ENCODE measurements at places on chromosomes 2 and 18.

- DNase-seq, result no peak
Measured at GRCh38 chr2:39715095-39715494, 49.4 kb downstream of the TMEM178A start.

GRCh38 chr2:205646680-205647079 is 35.6 kb upstream of the NRP2 start:
- DNase-seq, result no peak

DNA sequence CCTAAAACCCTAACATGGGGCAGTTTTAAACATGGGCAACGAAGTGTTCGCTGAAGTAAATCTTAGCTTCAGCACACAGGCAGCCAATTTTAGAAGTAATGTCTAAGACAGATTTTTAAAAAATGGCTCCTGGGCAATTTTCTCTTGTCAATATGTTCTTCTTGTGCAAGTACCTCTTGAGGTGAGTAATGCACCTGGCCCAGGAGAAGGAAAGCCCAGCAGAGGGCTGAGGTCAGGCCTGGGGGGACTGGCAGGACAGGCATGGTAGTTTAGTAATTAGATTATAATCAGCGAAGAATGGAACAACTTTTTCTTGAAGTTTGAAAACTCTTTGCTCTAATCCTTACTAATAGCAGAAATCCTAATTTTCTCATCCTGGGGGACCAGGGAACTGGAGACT is 77.6 kb downstream of the SPRED2 start:
- DNase-seq, result no peak

- peak; percentile 46 for DNase-seq
Measured at GRCh38 chr2:173076581-173077345, 1.1 kb downstream of the MAP3K20 start.

DNA sequence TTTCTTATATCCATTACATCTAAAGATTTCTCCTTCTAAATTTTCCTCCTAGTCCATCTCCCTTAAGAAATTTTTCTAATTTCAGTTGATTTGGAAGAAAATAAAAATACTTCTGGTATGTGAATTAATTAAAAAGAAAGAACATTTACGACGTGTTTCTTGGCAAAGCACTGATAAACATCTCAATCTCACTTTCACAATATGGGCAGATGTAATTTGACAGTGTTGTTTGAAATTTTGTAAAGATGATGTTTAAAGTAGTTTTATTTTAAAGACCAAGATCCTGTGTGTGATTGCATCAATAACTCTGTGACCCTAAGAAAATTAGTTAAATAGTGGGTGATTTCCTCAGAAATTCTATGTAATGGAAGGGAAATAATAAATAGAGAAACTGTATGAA is 510.0 kb downstream of the PARD3B start:
- no peak for DNase-seq

DNA sequence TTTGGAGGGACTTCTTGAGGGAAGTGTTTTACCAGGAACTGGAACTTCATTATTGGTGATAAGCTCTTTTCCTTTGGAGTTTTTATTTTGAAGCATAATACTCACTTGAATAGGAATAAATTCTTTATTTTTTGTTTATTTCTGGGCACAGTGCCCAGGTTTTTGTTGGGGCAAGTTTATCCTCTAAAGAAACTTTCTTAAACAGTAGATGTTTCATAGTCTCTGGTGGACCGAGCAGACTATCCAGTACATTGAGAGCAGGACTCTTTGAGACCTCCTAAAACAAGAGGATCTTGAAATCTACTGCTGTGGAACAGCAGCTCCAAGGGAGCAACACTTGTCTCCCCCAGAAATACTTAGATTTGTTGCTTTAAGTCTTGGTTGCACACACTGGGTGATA is 109.4 kb downstream of the PARD3B start:
- DNase-seq, result no peak

- no peak for DNase-seq
Measured at GRCh38 chr2:239625156-239625845, 224.5 kb upstream of the HDAC4 start.

DNA sequence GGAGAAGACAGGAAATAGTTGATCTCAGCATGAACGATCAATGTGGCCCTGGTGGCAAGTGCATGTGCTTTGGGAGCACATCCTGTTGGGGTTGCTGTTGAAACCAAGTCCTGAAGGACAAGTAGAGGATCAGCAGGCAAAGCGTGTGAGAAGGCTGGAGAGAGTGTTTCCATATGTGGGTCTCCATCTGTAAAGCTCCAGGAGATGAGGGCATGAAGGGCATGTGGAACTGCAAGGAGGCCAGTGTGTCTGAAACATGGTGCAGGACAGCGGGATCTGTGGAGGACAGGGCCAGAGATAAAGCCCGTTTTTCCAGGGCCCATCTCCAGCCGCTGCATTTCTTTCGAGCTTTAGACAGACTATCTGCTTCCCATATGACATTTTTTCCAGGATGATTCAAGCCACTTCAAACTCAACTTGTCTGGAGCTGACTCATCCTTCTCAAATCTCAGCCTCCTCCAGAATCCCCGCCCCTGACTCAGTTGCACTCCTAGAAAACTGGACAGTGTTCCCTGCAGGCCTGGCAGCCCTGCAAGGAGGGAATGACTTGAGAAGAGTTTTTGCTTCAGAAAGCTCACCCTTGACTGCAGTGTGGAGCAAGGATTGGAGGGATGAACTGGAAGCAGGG is 226.1 kb downstream of the VAPA start:
- DNase-seq, result no peak

GRCh38 chr18:34709750-34710441 is at the start of gene DTNA:
DTNA (plus strand) TSS chr18:34710298; CDS start chr18:34755977, 45,679 bp downstream.
- no peak for DNase-seq

GRCh38 chr2:204201507-204201906 is 264.9 kb downstream of the ICOS start:
- DNase-seq, result no peak

- DNase-seq, result no peak
Measured at GRCh38 chr2:19189391-19189790, 169.0 kb downstream of the OSR1 start.

DNA sequence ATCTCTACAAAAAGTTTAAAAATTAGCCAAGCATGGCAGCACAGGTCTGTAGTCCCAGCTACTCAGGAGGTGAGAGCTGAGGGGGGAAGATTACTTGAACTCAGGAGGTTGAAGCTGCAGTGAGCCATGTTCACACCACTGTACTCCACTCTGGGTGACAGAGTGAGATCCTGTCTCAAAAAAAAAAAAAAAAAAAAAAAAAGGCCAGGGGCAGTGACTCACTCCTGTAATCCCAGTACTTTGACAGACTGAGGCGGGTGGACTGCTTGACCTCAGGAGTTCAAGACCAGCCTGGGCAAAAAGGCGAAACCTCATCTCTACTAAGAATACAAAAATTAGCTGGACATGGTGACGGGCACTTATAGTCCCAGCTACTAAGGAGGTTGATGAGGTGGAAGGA is 37.0 kb downstream of the PUM2 start:
- DNase-seq, result no peak

DNA sequence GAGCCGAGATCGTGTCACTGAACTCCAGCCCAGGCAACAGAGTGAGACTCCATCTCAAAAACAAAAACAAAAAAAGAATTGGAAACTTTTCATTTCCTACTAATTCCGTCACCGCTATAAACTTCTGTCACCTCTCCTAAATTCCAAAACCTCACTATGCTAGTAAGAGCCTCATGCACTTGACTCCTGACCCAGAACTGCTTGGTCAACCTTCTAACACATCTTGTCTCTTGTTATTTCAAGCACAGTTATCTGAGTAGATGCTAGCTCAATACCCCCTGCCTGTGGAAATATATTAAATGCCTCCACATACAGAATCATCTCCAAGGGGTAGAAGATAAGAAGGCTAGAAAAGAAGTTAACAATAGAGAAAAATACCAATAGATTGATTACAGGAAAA is 703.3 kb downstream of the NRXN1 start:
- no peak for DNase-seq

Data from CD8-positive, alpha-beta memory T cell (primary cell).